Activated CD4-positive, alpha-beta T cell treated with anti-CD3 and anti-CD28 coated beads, Interleukin-2, amount 50 U/mL, for 1 hour (primary cell): ENCODE measurements at places on chromosomes 2 and 18.

GRCh38 chr2:238946318-238947242 lies 98.7 kb downstream of the TWIST2 start:
- no peak for DNase-seq

DNA sequence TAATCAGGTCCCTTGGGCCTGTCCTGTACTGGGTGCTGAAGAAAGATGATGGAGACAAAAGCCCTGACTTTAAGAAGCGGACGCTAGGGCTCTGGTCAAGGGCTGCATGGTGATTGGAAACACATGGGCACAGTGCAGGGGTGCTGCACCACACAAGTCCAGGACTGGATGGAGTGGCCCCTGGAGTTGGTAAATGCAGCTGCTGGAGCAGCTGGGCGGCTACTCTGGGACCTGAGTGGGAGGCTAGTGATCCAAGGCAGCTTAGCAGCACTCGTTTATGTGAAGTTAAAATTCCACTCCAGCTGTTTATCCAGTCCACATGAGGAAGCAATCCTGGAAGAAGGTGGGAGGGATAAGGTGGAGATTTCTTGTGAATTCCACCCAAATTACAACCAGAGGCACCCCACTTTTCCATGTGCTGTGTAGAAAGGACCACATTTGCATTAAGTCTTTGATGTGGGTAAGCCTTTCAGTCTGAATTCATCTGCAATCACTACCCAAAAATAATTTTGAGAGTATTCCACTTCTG lies 24.9 kb downstream of the MERTK start:
- no peak for DNase-seq

DNA sequence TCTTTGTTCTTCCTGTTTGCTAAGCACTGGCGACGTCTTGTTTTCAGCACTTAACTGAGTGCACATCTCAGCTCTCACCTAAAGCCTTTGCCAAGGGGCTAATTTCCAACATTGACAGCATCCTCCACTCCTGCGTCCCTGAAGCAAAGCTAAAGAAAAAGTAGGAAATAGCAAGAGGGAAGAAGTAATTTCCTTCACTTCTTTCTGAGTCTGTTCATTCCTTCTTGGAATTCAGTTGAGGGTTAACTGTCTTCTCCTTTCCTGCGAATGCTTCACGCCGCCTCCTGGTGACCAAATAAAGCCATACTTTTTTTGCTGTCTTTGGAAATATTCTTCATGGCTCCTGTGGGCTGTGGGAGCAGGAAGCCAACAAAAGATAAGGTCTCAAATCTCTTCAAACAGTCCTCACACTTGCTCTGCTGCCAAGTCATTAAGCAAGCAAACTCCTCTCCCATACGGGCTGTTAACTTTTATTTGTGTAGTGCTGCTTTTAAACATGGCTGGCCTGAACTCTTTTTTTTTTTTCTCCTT lies 100.9 kb downstream of the DPP10 start:
- no peak for DNase-seq

DNA sequence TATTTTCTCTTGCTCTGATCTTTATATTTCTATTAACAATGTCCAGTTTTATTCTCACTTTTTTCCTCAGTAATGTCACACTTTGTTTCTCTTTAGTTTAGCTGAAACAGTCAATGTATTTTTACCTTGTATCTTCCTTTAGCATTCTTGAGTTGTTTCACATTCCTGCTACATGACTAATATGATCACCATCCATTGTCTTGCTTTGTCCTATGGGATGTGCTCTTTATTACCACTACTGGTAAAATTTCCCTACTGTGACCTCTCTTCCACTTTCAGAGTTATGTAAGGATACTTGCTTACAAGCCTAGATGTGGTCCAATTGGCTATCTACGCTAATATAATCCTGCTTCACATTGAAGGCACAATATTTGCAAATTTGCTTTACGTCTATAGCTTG lies 457.9 kb downstream of the PIK3C3 start:
- DNase-seq: no peak

GRCh38 chr18:7646174-7646886 lies 79.2 kb downstream of the PTPRM start:
- DNase-seq: no peak

DNA sequence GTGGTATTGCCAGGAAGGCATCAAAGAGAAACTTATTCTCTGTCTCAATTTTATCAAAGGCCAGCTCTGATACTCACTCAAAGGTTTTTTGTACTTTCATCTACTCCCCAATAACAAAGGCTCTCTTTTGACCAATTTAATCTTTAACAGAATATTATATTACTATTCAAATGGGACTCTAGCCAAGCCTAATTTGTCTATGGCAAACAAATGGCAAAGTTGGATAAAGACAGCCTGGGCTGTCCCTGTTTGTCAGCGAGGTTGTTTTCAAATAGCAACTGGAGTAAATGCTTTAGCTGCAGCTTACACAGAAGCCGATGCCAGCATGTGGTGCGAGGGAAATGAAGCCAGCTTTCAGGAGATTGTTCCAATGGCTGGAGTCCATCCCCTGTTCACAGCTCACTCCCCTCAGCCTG lies 80.1 kb upstream of the CTNNA2 start:
- DNase-seq: no peak

GRCh38 chr2:192215096-192215877 lies 20.6 kb upstream of the TMEFF2 start:
- DNase-seq: no peak

DNA sequence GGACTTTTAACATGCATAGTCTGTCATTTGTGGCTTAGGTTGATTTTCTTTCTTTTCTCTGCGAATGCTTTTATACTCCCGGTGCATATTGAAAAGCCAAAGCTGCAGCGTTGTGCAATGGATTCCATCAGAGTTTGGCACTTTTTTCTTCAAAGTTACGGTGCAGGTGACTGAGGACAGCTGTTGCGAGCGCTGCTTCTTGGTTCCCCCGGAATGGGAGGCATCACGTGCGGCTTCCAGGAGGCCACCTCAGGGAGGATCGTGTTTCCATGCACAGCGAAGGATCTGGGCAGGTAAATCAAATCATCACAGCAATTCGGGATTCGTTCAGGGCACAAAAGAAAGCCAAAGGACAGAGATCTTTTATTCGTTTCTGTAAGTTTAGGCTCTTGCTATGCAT lies 109.6 kb upstream of the ALKAL2 start:
- DNase-seq: no peak

DNA sequence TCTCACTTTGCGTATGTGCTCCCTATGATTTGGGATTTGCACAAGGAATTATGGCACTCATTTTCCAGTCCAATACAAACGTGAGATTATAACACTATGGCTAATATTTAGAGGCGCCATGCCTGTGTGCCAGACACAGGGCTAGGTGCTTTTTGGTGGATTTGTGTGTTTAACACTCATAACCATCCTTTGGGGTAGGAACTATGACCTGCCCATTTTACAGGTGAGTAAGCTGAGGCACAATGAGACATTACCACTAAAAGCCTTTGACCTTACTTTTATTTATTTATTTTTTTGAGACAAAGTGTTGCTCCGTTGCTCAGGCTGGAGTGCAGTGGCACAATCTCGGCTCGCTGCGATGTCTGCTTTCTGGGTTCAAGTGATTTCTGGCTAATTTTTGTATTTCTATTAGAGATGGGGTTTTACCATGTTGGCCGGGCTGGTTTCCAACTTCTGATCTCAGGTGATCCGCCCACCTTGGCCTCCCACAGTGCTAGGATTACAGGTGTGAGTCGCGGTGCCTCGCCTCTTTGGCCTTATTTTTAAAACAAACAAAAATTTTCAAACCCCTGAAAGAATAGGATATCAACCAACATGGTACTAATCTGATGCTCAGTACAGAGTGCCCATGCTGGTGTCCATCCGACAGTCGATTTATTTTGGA lies 26.6 kb upstream of the GLI2 start:
- DNase-seq: no peak

DNA sequence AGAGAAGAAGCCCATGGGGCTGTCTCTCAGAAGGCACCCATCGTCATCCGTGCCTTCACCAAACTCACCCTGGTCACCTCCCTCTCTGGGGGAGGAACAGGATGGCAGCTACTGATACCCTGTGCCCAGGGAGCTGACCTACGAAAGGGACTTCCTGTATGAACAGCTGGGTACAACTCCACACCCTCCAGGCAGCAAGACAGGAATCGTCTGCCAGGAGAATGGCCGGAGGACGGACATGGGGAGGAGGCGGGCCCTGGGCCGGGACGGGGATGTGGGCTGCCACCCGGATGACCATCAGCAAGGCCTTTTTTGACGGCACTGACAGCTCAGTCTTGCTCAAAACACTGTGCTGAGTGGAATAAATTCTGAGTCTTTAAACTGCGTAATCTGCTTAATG lies 243.6 kb downstream of the HDAC4 start:
- no peak for DNase-seq

GRCh38 chr18:50097702-50098101 lies 97.2 kb downstream of the MYO5B start:
- DNase-seq: no peak

- DNase-seq: no peak
Measured at GRCh38 chr2:1600191-1601066, 143.9 kb downstream of the PXDN start.

DNA sequence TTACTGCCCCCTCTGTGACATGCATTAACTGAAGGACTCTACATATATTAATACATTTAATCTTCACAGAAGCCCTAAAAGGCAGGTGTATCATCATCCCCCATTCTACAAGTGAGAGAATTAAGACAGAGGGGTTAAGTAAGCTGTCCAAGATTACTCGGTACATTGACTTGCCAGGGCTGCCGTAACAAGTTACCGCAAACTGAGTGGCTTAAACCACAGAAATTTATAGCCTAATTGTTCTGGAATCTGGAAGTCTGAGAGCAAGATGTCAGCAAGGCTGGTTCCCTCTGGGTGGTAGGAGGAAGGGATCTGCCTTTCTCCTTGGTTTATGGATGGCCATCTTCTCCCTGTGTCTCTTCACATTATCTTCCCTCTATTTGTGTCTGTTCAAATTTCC lies 605.5 kb downstream of the EPHA4 start:
- no peak for DNase-seq

GRCh38 chr2:178905261-178905660 lies 98.0 kb upstream of the TTN start:
- no peak for DNase-seq
